AG04450 (cell line): ENCODE measurements at places on chromosomes 11 and 22.

DNA sequence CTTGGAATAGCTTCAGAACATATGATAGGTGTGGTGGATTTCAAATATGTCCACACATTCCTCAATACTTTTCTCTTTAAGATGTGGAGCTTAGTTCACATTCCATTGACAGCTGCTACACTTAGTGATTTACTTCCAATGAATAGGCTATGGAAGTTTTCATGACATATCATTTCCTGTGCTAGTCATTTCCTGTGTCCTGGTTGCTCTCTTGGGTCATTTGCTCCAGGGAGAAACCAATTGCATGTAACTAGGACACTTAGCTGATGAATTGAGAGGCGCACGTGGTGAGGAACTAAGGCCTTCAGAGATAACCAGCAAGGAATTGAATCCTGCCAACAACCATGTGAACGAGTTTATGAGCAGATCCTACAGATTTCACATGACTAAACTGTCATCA lies 120.9 kb downstream of the SLC17A6 start:
- no peak for DNase-seq

GRCh38 chr11:66226101-66226500 lies 42.3 kb upstream of the RAB1B start:
- DNase-seq, result no peak

DNA sequence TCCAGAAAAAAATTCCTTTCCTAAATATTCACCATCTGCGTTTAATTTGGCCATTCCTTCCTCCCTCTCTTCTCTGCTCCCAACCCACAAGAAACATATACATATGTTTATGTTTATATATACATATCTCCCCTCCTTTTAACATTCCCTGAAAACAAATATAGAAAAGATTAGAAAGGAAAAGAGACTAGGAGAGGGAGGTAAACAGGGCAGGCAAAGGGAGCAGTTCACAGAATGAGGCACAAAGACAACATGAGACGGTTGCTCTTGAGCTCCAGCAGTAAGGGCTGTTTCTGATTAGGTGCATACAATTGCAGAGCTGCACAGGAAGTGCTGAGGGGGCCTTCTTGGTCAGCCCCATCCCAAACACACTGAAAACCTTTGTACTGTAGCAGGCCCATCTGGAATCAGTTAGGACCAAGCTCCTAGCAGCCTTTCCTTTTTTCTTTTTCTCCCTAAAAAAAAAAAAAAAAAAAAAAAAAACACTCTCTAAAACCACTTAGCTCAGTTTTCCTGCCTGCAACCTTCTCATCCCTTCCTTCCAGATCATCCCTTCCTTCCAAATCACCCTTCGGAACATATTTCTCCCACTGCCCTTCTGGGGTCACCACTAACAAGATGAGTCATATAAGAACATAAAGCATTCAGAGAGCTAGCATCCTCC lies 57.0 kb downstream of the RBFOX2 start:
- peak; percentile 80 for DNase-seq

- no peak for DNase-seq
These were observed 467.1 kb downstream of the MIAT start for GRCh38 chr22:27124351-27124966.

DNA sequence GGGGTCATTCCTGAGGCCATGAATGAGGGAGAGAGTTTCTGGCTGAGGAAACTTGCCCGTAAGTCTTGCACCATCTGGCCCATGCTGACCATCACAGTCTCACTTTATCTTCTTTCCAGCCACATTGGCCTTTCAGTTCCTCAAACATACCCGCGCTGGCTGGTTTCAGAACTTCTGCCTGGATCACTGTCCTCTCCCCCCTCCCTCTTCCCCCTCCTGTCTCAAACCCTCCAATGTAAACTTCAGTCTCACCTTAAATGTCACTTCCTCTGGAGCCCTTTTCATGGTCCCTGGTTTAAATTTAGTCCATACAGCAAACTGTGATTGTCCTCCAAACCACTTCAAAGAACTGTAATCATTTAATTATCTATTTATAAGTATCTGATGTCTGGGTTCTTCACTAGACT lies 3.7 kb upstream of the TMEM109 start:
- no peak for DNase-seq

- DNase-seq, result no peak
These were observed 53.1 kb upstream of the SLC22A12 start for GRCh38 chr11:64537876-64538275.

GRCh38 chr22:50209893-50210292 lies 9.1 kb downstream of the SELENOO start:
- no peak for DNase-seq

DNA sequence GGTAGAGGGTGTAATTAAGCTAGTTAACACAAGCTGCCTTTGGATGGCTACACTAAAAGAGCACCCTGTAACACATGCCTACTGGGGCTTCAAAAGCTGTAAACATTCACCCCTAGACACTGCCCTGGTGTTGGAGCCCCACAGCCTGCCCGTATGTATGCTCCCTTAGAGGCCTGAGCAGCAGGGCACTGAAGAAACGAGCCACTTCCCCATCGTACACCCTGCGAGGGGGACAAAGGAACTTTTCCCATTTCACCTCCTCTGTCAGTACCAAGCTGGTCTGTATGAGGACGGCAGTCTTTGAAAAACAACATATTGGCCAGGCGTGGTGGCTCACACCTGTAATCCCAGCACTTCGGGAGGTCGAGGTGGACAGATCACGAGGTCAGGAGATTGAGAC lies 77.0 kb downstream of the MAML2 start:
- no peak for DNase-seq

DNA sequence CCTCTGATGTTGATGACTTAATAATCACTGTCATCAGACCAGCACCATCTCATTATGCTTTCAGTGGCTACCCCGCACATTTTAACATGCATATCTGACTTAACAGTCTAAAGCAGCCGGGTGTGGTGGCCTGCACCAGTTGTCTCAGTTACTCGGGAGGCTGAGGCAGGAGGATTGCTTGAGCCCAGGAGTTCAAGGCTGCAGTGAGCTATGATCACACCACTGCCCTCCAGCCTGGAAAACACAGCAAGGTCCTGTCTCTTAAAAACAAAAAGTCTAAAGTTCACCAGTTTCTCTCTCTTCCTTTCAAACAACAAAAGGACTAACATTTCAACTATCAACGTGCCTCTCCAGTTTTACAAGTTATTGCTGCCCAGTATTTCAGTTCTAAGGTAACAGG lies 55.3 kb upstream of the GAB2 start:
- DNase-seq, result no peak

DNA sequence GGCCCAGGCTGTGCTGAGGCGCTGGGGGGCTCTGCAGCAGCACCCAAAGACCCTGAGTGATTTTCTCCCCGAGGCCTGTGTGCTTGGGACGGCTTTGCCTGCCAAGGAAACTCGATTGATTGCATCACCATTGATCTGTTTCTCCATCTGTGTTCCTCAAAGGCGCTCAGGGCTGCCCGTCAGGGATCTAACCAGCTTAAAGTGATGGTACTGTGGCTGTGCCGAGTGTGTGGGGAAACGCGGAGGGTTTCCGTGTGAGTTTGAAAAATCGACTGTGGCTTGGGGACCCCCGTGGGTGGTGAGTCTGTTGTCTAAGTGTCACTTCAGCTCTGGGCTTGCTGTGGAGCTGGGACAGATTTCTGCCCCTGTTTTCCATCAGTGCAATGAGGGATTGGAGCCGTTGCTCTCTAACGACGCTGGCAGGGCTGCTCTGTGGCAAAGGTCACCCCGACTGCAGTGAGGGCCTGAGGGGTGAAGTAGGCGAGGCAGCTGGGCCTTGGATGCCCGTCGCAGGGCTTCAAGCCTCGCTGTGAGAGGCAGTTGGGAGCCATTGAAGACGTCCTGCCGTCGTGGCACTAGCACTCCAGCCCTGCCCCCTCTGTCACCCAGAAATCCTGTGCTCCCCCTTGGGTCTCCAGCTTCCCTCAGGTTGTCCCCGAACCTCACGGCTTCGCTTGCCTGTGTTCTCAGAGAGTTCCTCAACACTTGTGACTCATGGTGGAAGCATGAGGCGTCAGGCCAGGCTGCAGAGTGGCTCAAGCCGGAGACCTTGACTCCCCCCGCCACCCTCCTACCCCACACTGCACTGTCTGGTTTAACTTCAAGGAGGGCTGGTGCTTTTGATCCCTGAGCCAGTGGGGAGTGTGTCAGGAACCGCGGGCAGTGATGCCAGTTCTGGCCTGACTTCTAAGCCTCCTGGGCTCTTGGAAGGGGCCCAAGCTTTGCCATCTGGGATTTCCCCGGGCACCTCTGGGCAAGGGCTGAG lies 21.8 kb downstream of the CACNA1I start:
- peak; percentile 45 for DNase-seq

DNA sequence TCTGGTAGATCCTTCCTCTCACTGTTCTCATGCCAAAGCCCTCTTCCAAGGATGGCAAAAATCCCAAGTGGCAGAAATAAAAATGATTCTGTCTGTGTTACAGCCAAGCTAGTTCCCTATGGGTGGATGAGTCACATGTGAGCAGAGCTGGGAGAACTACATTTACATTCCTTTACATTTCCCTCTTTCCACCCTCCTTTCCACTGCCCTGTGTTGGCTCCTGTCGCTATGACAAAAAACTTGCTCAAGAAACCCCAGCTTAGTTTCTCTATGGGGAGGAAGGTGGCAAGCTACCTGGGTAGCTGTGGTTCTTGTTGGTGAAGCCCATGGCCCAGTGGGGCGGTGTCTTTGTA lies 10.2 kb upstream of the DDB2 start:
- peak; percentile 46 for DNase-seq

DNA sequence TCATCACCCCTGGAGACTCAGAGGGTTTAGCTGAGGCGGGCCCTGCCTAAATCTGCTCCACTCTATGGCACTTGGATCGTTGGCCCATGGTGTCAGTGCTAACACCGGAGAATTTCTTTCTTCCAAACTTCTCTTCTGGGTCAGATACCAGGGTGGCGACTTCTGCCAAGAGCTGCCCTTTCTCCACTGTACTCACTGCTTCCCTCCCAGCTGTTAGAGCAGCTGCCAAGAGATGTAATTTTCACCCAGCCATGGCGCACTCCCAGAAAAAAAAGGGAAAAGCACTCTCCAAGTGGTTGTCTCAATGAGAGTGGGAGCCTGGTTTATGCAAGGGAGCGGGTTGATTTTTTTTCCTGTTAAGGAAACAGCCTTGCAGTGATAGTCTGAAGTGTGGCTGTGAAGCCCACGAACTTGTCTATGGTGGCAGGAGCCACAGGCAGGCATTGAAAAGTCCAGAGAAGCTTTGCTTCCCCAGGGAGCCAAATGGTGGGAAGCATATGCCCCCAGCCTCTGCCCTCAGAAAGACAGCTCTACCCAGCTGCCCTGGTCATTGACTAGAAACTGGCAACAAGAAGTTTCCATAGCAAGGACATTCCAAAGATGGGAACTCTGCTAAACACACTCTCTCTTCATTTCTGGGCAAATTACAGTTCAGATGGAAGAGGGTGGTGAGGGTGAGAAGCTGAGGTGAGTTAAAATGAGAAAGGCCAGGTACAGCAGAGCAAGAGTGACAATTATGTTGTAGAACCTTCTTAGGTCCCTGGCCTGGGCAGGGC lies 10.7 kb downstream of the PCSK7 start:
- DNase-seq, result no peak

GRCh38 chr11:78451371-78452150 lies 33.9 kb upstream of the GAB2 start:
- DNase-seq, result no peak

GRCh38 chr22:47020166-47020565 lies 257.7 kb downstream of the TBC1D22A start:
- no peak for DNase-seq

DNA sequence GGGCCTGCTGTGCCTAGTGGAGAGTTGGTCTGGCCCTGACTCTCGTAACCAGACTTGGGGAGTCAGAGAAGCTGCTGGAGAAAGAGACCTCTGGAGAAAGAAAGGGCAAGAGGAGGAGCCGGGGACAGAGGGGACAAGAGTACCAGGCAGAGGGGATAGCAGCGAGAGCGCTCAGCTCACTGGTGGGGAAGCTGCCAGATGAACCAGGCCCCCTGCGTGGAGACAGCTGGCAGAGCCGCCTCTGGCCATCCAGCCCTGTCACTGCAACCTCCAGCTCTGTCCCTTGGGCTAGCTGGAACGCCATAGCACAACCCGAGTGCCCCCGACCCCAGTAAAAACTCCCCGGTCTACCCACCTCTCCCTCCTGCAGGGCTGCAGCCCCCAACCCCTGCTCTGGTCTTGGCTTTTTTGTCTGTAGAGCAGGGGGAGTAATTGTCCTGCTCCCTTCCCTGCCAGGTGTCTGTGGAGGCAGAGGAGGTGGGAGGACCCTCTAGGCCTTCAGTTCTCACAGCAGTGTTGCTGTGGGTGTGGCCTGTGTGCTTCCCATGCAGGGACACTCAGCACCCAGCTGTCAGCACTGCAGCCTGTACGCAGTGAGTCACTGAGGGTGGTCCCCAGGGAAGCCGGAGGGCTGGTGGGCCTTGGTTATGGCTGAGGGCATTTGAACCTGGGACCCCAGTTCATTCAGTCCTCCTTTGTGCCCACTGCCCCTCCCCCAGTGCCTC lies 4.8 kb upstream of the SUN2 start:
- DNase-seq, result no peak

GRCh38 chr11:83140691-83141455 lies 16.1 kb upstream of the PCF11 start:
- DNase-seq, result no peak

DNA sequence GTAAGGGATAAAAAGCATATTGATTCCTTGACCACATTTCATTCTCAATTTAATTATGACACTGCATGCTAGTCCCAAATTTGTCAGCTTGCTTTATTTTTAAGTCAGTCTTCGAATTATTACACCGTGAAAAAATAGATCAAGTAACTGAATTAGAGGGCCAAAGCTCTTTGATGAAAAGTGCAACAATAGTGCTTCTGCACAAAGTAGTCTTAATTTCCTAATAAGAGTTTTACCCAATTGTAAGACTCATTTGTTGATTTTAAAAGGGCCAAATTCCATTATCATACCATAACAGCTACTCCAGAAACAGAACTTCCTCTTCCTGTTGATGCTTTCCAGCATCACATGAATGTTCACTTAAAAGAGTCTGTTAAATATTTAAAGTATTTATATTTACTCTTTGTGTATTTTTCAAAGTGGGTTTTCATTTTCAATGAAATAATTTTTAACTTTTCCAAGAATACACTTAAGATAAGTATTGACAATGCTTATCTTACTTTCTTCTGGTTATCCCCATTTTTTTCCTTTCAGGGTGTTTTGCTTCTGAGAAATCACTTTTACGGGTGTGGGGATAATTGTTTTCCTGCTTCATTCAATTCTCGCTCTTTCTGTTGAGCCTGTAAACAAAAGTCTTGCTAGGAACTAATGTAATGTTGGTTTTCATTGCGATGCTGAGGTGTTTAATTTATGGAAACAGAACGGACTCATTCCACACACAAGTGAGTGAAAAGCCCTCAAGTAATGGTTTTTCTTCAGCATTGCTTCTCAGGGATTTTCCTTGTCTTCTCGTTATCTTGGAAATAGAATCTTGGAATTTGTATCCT lies 2.1 kb downstream of the ARHGEF12 start:
- DNase-seq, result no peak
